ENCODE measurements at places on chromosomes 7 and 10. TPM values are rescaled to one million over a fixed set of nuclear protein-coding genes. Genes with fewer than 3 reads are reported as not detected.

The NEUROD6 gene
- total RNA-seq, result not detected

The RPS24 gene
- total RNA-seq, result 1,039 TPM

The LMOD2 gene
- total RNA-seq, result 0.17 TPM

The NAMPT gene
- 184 TPM for total RNA-seq

The UTF1 gene
- not detected for total RNA-seq

The RAB19 gene
- total RNA-seq, result 2.9 TPM

The CARD11 gene
- 5.8 TPM for total RNA-seq

The IL15RA gene
- total RNA-seq, result 36.7 TPM

The ZNF783 gene
- total RNA-seq, result 18.8 TPM

The NACAD gene
- 2.3 TPM for total RNA-seq

GRCh38 chr10:89576696-89577095 is 41.3 kb upstream of the SLC16A12 start:
- no peaks in the 10 kb centered on the region for H3K4me1 ChIP-seq
- no peak overlapping the region for H3K27ac ChIP-seq
- no peak for DNase-seq

DNA sequence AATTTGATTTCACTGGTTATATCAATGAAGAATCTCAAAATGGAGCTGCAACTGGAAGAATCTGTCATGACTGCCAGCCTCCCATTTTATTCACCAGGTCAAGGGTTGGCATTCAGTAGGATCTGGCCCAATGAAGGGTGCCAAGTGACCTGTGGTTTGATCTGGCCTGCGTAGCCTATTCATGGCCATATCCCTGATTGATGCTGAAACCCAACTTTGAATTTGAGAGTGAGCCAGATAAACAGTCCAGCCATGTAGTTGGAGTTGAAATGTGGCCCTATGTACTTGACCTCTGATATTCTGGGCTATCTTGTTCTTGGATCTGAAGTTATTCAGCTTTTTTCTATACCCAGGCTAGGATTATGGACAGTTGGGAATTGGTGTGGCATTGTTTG is 1.5 kb downstream of the MKLN1 start:
- H3K27ac ChIP-seq, result peak overlapping the region; percentile 96
- no peak for DNase-seq
- H3K36me3 ChIP-seq, result no peaks in the 10 kb centered on the region
- H3K27me3 ChIP-seq, result no peaks in the 10 kb centered on the region
- peak overlapping the region; percentile 71 for H3K4me3 ChIP-seq
- H3K4me1 ChIP-seq, result peaks cover 30% of the 10 kb centered on the region

GRCh38 chr7:98162758-98163157 is 48.5 kb upstream of the BHLHA15 start:
- H3K4me1 ChIP-seq, result peaks cover 5% of the 10 kb centered on the region
- no peak overlapping the region for H3K27ac ChIP-seq
- no peaks in the 10 kb centered on the region for H3K27me3 ChIP-seq
- no peak for DNase-seq

DNA sequence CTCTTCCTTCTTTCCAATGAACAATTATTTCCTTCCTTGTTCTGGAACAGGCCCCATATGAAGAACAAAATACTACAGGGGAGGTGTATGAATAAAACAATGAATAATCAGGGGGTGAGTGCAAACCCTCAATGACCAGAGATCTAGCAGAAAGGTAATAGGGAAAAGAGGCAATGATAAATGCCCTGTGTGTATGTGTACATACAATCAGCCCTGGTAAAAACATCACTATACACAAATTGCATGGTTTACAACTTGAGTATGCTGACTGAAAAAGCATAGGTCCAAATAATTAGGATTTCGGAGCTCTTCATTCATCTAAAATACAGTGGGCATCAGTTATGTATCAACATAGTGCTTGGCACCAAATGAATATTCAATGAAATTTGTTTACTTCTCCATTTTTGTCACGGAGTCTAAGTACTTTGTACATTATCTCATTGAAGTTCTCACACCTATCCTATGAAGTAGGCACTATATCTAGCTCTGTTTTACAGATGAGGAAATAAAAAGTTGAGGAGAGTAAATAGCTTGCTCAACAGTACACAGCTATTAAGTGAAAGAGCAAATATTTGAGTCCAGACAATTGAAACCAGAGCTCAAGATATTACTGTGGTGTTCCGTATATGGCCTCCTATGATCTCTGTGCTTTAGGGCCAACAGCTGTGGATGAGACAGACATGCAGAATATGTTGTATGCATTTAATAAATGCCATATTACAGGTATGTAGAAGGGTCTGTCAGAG is 1065.4 kb downstream of the SORCS3 start:
- H3K4me3 ChIP-seq, result no peak overlapping the region
- no peak for DNase-seq
- H3K27me3 ChIP-seq, result no peaks in the 10 kb centered on the region
- no peaks in the 10 kb centered on the region for H3K36me3 ChIP-seq
- H3K4me1 ChIP-seq, result no peaks in the 10 kb centered on the region

- DNase-seq, result peak; percentile 41
- H3K36me3 ChIP-seq, result no peaks in the 10 kb centered on the region
- H3K4me1 ChIP-seq, result no peaks in the 10 kb centered on the region
- no peak overlapping the region for H3K27ac ChIP-seq
Measured at GRCh38 chr10:49627644-49628247, 13.9 kb downstream of the CHAT start.

GRCh38 chr7:36736899-36737211 is 12.6 kb upstream of the AOAH start:
- H3K4me3 ChIP-seq, result no peak overlapping the region
- no peaks in the 10 kb centered on the region for H3K4me1 ChIP-seq
- no peaks in the 10 kb centered on the region for H3K27me3 ChIP-seq

DNA sequence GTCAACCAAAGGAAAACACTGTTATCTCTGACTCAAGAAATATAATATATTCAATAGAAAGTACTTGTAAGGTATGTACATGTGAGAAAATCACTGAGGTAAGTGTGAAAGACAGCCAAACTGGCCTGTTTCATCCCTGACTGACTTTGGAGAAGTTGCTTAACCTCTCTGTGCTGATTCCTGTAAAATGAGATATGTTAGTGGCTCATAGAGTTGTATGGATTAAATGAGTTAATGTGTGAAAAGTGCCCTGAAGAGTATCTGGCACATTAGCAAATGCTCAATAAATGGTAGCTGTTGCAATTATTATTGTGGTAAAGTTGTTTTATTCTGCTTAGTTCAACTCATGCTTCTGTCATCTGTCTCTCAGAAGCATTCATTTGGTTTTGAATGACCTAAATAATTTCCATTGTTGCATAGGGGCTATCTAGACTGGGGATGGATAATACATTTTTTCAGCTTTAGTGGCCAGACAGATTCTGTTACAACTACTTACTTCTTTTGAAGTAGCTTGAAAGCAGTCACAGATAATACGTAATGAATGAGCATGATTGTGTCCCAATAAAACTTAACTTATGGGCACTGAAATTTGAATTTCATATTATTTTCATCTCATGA is 84.3 kb downstream of the SKAP2 start:
- H3K4me1 ChIP-seq, result no peaks in the 10 kb centered on the region
- H3K36me3 ChIP-seq, result no peaks in the 10 kb centered on the region
- H3K27ac ChIP-seq, result no peak overlapping the region
- DNase-seq, result no peak
- no peaks in the 10 kb centered on the region for H3K27me3 ChIP-seq

GRCh38 chr10:102645388-102645740 is 1.1 kb downstream of the TRIM8 start:
- H3K27me3 ChIP-seq, result no peaks in the 10 kb centered on the region
- H3K36me3 ChIP-seq, result peaks cover 8% of the 10 kb centered on the region
- DNase-seq, result peak; percentile 86
- H3K4me1 ChIP-seq, result peaks cover 44% of the 10 kb centered on the region

DNA sequence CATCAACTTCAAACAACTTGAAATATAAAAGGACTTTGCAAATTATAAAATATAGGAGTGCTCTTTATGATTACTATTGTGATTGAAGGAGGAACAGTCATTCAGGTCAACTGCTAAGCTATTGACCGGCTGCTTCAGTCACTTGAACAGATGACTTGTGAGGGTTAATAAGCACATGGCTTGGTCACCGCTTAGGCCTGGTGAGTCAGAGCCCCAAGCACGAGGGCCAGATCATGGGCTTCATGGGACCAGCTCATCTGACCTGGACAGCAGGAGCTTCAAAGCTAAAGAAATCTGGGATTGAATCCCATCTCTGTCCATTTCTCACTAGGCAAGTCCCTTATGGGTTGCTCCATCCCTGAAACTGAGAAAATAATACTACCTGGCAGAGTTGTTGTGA is 60.4 kb upstream of the ADO start:
- H3K4me3 ChIP-seq, result no peak overlapping the region
- H3K4me1 ChIP-seq, result no peaks in the 10 kb centered on the region
- peak; percentile 65 for DNase-seq
- H3K36me3 ChIP-seq, result no peaks in the 10 kb centered on the region
- H3K27ac ChIP-seq, result no peak overlapping the region
- H3K27me3 ChIP-seq, result no peaks in the 10 kb centered on the region

DNA sequence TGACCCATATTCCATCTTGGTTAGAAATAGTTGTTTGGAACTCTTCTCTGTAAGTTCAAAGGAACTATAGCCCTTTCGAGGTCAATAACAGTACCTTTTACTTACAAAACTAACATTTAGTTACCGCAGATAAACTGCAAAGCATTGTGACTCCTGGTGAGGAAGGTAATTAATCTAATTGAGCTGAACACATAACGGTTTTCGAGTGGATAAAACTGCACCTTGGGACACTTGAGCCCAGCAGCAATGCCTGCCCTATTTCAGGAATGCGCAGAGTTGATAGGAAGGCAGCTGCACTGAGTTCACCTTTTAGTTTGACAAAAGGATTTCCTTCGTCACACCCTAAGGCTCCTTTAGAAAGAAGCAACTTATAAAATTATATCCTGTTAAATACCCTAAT is 75.4 kb downstream of the JAZF1 start:
- DNase-seq, result no peak
- no peaks in the 10 kb centered on the region for H3K4me1 ChIP-seq
- no peaks in the 10 kb centered on the region for H3K36me3 ChIP-seq
- no peak overlapping the region for H3K4me3 ChIP-seq
- H3K27me3 ChIP-seq, result no peaks in the 10 kb centered on the region

- no peak for DNase-seq
- H3K4me1 ChIP-seq, result no peaks in the 10 kb centered on the region
- H3K4me3 ChIP-seq, result no peak overlapping the region
- H3K27ac ChIP-seq, result no peak overlapping the region
Measured at GRCh38 chr7:101450064-101450463, 87.4 kb downstream of the COL26A1 start.

- H3K4me3 ChIP-seq, result no peak overlapping the region
- no peak for DNase-seq
- no peaks in the 10 kb centered on the region for H3K27me3 ChIP-seq
- peak overlapping the region; percentile 40 for H3K27ac ChIP-seq
- no peaks in the 10 kb centered on the region for H3K36me3 ChIP-seq
- H3K4me1 ChIP-seq, result no peaks in the 10 kb centered on the region
Measured at GRCh38 chr10:18158773-18159265, 18.6 kb downstream of the CACNB2 start.

DNA sequence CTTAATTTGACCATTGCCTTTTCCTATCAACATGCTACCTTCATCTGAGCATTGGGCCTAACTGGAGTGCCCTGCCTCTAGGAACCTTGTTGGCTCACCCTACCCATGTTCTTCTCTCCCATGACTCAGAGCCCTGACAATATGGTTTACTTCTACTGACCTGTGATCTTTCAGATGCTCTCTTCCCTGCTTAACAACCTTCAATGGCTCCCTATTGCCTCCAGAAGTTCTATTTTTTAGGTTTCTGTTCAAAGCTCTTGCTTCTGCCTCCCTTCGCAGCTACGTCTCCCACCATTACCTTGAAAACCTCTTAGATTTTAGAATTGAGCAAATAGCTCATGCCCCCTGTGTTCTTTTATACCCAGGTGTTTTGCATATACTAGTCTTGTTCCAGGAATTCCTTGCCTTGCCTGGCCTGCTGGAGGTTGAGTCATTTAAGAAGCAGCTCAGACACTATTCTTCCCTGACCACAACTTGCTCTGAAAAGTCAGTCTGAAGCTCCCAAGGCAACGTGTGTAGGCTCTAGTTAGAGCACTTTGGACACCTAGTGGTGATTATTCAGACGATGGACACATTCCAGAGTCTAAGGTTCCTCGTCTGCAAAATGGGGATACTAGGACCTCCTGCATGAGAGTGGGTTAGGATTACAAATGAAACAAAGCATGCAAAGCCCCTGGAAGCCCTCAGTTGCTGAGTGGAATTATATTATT is 64.4 kb upstream of the EMX2 start:
- DNase-seq, result no peak
- no peak overlapping the region for H3K4me3 ChIP-seq
- no peak overlapping the region for H3K27ac ChIP-seq
- no peaks in the 10 kb centered on the region for H3K36me3 ChIP-seq
- H3K27me3 ChIP-seq, result peaks cover 15% of the 10 kb centered on the region

- H3K27me3 ChIP-seq, result no peaks in the 10 kb centered on the region
- no peak for DNase-seq
- H3K4me3 ChIP-seq, result no peak overlapping the region
- no peak overlapping the region for H3K27ac ChIP-seq
Measured at GRCh38 chr10:20399772-20400171, 497.3 kb downstream of the NEBL start.

DNA sequence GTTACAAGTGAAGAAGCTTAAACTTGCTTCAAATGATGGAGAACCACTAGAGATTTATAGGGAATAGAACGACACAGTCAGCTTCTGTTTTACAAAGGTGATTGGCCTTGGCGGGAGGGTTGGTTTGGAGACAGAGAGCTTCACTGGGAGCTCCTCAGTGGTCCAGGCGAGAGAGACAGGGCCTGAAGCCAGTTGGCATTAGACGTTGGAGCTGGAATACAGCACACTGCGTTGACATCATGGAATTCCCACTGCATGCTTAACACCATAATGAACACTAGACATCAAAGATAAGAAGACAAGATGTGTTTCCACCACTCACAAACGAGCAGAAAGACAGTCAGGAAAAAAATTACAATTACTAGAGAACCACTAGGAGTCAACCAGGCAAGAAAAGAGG is 67.8 kb downstream of the TBXAS1 start:
- no peak overlapping the region for H3K27ac ChIP-seq
- no peak overlapping the region for H3K4me3 ChIP-seq

- no peak overlapping the region for H3K4me3 ChIP-seq
- no peak for DNase-seq
- no peaks in the 10 kb centered on the region for H3K27me3 ChIP-seq
- no peak overlapping the region for H3K27ac ChIP-seq
Measured at GRCh38 chr10:12214763-12215218, 18.8 kb downstream of the CDC123 start.

- H3K4me1 ChIP-seq, result no peaks in the 10 kb centered on the region
- no peaks in the 10 kb centered on the region for H3K36me3 ChIP-seq
- no peak overlapping the region for H3K27ac ChIP-seq
- H3K4me3 ChIP-seq, result no peak overlapping the region
- H3K27me3 ChIP-seq, result no peaks in the 10 kb centered on the region
- DNase-seq, result no peak
Measured at GRCh38 chr10:49661140-49661856, 18.2 kb upstream of the C10orf53 start.

- H3K4me1 ChIP-seq, result no peaks in the 10 kb centered on the region
- H3K36me3 ChIP-seq, result no peaks in the 10 kb centered on the region
- no peak overlapping the region for H3K4me3 ChIP-seq
- no peaks in the 10 kb centered on the region for H3K27me3 ChIP-seq
- no peak overlapping the region for H3K27ac ChIP-seq
Measured at GRCh38 chr7:133945497-133945896, 181.6 kb upstream of the LRGUK start.

All from upper lobe of right lung (tissue), 1 donor.